Left ventricle myocardium inferior (tissue), 1 donor: ENCODE measurements at places on chromosomes 7 and 10.

GRCh38 chr10:34446049-34446448, 369.0 kb downstream of the PARD3 start:
- no peaks in the 10 kb centered on the region for H3K36me3 ChIP-seq
- no peak overlapping the region for H3K27ac ChIP-seq
- DNase-seq = no peak
- H3K27me3 ChIP-seq = no peaks in the 10 kb centered on the region

GRCh38 chr10:94299417-94299816, 63.3 kb downstream of the NOC3L start:
- no peak overlapping the region for H3K4me3 ChIP-seq
- no peaks in the 10 kb centered on the region for H3K27me3 ChIP-seq
- H3K4me1 ChIP-seq = no peaks in the 10 kb centered on the region

DNA sequence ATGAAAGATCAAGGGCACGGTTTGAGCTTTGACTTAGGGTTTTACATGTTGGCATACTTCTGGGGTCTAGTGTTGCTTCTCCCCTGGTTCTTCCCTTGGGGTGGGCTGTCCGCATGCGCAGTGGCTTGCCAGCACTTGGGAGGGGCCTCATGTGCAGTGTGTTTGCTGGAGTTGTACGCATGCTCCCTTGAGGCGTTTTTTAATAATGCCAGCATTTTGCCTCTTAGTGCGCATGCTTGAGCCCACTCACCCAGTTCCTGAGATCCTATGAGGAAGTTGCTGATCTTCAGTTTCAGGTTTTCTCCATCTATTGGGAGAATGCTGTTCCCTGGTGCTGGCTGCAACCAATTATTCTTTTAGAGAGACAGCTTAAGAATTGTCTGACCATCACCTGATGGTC, 113.4 kb upstream of the GPR141 start:
- no peaks in the 10 kb centered on the region for H3K4me1 ChIP-seq
- no peaks in the 10 kb centered on the region for H3K36me3 ChIP-seq

GRCh38 chr7:29851487-29851886, 45.2 kb downstream of the WIPF3 start:
- peaks cover 12% of the 10 kb centered on the region for H3K4me1 ChIP-seq
- peak overlapping the region; percentile 62 for H3K27ac ChIP-seq
- no peaks in the 10 kb centered on the region for H3K36me3 ChIP-seq

GRCh38 chr7:44186736-44187135, 2.5 kb downstream of the GCK start:
- H3K4me1 ChIP-seq = no peaks in the 10 kb centered on the region
- no peaks in the 10 kb centered on the region for H3K36me3 ChIP-seq
- no peak overlapping the region for H3K27ac ChIP-seq
- H3K27me3 ChIP-seq = peaks cover 17% of the 10 kb centered on the region
- H3K4me3 ChIP-seq = no peak overlapping the region
- no peak for DNase-seq

- no peaks in the 10 kb centered on the region for H3K36me3 ChIP-seq
- DNase-seq = no peak
- no peak overlapping the region for H3K27ac ChIP-seq
- H3K4me1 ChIP-seq = peaks cover 13% of the 10 kb centered on the region
- H3K4me3 ChIP-seq = no peak overlapping the region
Observed at GRCh38 chr10:12357525-12358151, 8.3 kb downstream of the CAMK1D start.

DNA sequence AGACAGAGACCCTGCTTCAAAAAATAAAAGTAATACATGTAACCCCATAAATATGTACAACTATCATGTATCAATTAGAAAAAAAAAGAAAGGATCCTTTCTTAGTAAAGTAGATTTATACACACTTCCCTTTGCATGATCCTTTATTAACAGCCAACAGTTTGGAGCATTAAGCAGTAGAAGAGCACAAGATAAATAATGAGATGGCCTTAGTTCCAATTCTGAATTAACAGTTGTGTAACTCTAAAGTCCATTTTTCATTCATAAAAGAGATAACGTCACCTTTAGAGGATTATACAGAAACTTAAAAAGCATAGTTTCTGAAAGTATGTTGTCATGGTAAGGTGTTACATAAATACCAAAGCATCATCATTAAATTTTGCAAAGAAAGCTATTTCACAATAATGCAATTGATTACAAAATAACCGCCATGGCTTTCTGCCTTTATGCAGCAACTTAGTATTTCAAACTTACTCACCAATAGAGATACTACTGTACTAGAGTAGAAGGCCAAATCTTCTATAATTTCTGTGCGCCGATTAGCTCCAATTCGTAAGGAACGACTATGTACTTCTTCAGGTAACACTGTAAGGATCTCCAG, 40.3 kb downstream of the TNPO3 start:
- no peak for DNase-seq
- H3K27ac ChIP-seq = no peak overlapping the region

GRCh38 chr10:96305019-96305418, 785 bp downstream of the DNTT start:
- H3K36me3 ChIP-seq = no peaks in the 10 kb centered on the region
- no peak overlapping the region for H3K4me3 ChIP-seq
- no peak for DNase-seq
- H3K27me3 ChIP-seq = peaks cover 32% of the 10 kb centered on the region
